ENCODE measurements at places on chromosomes 7 and 10. TPM values are rescaled to one million over a fixed set of nuclear protein-coding genes. Genes with fewer than 3 reads are reported as not detected.

Gene UNC5B
- not detected for total RNA-seq

Gene MBL2
- not detected for total RNA-seq

Gene RARRES2
- total RNA-seq: not detected

Gene MYL10
- total RNA-seq: not detected

Gene MET
- total RNA-seq: not detected

Gene TMEM196
- not detected for total RNA-seq

Gene LIPK
- total RNA-seq: not detected

Gene GCK
- not detected for total RNA-seq

Gene IFIT5
- total RNA-seq: 22.7 TPM

Gene IQUB
- not detected for total RNA-seq

Gene PTPRN2
- 7.0 TPM for total RNA-seq

Gene PDE6C
- not detected for total RNA-seq

Gene P4HA1
- total RNA-seq: 37.4 TPM

Gene UTF1
- total RNA-seq: not detected

Gene TUBAL3
- not detected for total RNA-seq

Gene CTBP2
- 0.40 TPM for total RNA-seq

Gene H2BK1
- total RNA-seq: not detected

Gene FKBP6
- not detected for total RNA-seq

Gene IL2RA
- 177 TPM for total RNA-seq

Gene NCF1
- total RNA-seq: 3.1 TPM

Gene RAPGEF5
- total RNA-seq: 0.42 TPM

Gene NKX1-2
- not detected for total RNA-seq

Gene RBM20
- not detected for total RNA-seq

Data from activated CD8-positive, alpha-beta T cell treated with anti-CD3 and anti-CD28 coated beads, Interleukin-2, amount 10 ng/mL, durations not matched to agents 7 days and 5 days (primary cell).